ENCODE measurements at places on chromosomes 2 and 18.
A peak's percentile ranks its signal among the peaks of the same experiment; 100 is the strongest.

DNA sequence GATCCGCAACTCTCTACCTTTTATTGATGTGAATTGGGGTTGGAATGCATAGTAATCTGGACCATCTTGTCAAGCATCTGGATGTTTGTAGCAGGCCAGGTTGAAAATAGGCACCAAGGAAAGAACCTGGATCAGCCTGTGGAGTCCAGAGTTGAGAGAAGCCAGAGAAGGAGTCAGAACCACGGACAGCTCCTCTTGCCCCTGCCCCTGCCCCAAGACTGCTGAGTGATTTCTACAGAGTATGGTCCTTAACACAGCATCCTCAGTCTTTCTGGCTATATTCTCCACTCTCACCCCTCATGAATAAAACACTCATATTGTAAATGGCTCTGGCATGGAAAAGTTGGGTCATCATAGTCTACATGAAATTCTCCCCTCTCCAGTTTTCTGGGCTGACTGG is 154.6 kb downstream of the LOXHD1 start:
- no peak for DNase-seq

DNA sequence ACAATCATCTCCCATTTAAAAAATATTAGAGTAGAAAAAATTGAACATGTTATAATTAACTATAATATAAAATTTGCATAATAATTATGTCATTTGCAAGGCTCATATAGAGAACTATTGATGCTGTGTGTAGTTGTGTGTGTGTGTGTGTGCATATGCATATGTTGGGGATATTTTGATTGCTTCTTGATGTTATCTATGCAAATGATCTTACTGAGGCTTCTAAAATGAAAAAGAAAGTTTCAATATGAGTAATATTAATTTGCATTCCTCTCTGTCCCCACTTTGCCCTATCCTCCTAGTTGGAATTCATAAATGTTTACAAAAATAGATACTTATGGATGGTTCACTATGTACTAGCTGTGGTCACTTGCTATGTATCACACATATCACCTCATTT is 523.3 kb downstream of the TRIB2 start:
- no peak for DNase-seq

GRCh38 chr2:43044093-43044681 is 182.2 kb downstream of the ZFP36L2 start:
- DNase-seq, result no peak

- no peak for DNase-seq
Measured at GRCh38 chr18:68060871-68061270, 544.4 kb upstream of the DSEL start.

- DNase-seq, result no peak
Measured at GRCh38 chr2:150204451-150204850, 283.0 kb downstream of the RND3 start.

DNA sequence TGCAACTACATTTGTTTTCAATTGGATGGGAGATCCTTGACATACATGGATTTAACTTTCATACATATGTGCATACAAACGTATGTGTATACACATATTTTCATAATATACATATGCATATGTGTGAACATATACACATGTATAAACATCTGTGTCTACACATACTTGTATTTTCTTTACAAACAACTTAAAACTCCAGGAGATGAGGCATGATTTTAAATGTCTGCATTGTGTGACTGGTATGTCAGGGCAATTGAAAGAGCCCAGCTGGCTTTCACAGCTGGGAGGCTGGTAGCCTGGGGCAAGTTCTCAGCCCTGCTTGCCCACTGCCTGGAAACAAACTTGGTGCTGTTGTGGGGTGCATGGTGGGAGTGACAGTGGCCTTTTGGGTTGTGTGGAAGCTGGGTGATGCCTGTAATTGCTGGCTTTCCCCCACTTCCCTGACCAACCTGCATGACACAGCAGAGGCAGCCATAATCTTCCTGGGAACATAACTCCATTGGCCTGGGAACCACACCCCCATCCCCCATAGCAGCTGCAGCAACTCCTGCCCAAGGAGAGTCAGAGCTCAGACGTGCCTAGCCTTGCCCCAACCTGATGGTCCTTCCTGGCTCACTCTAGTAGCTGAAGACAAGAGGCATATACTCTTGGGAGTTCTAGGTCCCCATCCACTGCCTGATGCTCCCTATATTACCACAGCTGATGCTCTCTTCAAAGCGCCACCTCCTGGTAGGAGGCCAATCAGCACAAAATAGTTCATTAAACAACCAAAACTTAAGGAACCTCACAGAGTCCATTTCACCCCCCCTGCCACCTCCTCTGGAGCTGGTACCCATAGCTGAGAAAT is 158.3 kb downstream of the CERS6 start:
- DNase-seq, result no peak

DNA sequence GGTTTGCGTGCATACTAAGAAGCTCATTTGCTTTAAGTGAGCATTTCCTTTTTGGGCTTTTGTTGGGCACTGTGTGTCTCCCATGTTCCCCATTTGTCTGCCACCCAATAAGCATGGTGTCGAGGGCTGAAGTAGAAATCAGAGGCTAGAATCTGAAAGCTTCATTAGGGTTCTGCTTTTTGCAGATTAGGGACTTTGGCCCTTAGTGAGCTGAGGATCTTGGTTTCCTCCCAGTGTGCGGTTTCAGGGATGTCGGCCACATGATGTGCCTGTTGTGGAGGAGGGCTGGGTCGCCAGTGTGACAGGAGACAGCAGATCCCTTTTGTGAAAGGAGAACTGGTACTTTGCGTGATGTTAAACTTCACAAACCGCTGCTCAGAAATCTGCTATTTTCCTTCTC is 41.1 kb downstream of the PLEKHB2 start:
- no peak for DNase-seq

DNA sequence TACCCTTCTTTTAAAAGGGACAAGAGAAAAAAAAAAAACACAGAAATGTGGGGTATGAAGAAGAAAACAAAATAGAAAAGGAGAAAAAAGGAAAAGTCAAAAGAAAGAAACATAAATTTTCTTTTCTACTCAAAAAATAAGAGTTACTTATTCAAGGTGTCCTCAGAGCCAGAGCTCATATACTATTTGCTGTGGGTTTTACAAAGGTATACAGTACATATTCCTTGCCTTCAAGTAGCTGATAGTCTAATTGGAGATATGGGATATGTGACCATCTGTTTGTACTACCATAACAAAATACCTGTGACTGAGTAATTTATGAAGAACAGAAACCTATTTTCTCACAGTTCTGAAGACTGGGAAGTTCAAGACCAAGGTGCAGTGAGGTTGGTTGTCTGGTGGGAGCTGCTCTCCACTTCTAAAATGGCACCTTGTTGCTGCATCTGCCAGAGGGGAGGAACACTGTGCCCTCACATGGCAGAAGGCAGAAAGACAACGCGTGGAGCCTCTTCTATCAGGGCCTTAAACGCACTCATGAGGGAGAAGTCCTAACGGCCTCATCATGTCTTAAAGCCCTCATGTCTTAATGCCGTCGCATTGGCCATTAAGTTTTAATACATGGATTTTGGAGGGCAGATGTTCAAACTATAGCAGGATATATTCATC is 33.9 kb downstream of the NBAS start:
- DNase-seq, result no peak

GRCh38 chr2:171451074-171451473 is 17.0 kb downstream of the DCAF17 start:
- no peak for DNase-seq

GRCh38 chr2:128573531-128573930 is 254.9 kb upstream of the HS6ST1 start:
- DNase-seq, result no peak

DNA sequence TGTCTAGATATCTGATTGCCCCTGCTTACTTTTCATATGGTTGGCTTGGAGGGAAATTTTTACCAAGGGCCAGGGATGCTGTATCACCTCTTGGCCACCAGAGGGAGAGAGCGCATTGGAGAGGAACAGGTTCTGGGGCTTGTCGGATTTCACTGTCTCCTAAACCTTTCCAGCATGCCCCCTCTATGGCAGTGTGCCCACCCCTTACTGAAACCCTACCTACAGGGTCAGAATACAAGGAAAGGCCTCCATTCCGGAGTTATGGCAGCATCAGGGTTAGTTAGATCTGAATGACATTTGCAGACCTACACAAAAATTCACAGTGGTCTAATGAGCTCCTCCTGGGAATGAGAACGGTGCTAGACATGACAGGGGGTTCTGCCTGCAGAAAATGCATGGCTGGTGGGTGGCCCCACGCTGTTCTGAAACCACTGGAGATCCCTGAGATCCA is 5.8 kb downstream of the SLC14A2 start:
- DNase-seq, result peak; percentile 58

DNA sequence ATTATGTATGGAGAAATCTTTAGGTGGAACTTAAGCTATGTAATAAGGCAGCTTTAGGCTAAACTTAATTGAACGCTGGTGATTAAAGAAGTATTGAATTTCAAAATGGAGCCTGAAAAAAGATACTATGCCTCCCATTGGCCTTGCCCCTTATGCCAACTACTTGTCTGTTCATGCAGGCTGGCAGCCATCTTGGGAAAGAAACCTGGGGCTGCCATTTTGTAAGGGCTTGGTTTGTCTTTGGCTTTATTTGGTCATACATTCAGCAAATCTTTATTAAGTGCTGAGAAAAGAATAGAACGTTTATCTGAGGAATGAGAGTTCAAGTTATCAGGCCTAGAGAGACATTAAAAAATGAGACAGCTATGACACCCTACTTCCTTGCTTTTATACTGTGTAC is 231.3 kb downstream of the KCNE4 start:
- DNase-seq, result no peak

GRCh38 chr2:40859617-40860016 is 407.7 kb upstream of the SLC8A1 start:
- DNase-seq, result no peak

GRCh38 chr2:36069074-36069473 is 286.5 kb upstream of the CRIM1 start:
- DNase-seq, result no peak

- DNase-seq, result no peak
Measured at GRCh38 chr2:19649785-19650380, 251.9 kb downstream of the TTC32 start.

DNA sequence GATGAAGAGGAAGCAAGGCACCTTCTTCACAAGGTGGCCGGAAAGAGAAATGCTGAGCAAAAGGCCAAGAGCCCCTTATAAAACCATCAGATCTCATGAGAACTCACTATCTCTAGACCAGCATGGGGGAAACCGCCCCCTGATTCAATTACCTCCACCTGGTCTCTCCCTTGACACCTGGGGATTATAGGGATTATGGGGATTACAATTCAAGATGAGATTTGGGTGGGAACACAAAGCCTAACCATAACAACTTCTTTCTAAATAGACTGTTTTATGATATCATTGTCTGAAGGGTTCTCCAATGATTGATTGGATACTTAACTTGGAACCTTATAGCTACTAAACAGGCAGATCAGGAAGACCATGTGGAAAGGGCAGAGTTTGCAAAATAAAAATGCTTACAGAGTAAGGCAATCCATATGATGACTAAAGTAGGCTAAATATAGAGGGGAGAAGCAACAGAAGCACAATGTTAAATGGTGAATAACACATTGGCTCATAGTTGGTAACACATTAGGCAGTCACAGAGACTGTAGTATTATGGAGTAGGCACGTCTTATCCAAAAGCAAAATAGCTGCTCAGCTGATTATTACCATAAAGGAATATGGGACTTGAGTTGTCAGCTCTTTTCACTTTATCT is 179.0 kb downstream of the BARD1 start:
- DNase-seq, result no peak

DNA sequence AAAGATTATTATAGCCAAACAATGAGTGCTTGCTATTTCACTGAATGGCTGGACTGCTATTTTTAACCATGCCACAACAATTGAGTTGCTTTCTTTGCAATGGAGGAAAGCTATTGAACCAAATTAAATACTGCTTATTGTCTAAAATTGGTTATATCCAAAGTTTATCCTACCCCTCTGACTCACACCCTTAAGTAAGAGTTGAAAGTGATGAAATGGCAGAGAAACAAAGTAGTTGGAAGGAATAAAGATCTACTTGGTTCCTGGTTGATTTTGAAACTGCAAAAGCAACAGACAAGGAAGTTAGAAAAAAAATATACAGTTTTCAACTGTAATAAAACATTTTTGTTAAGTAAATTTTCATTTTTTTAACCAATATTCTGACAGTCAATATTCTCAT is 47.5 kb downstream of the EML4 start:
- DNase-seq, result no peak

- no peak for DNase-seq
Measured at GRCh38 chr2:107621186-107622165, 205.2 kb upstream of the RGPD4 start.

- no peak for DNase-seq
Measured at GRCh38 chr2:202965810-202966460, 48.7 kb upstream of the NBEAL1 start.

- DNase-seq, result peak; percentile 36
Measured at GRCh38 chr2:33529771-33530481, 53.5 kb downstream of the RASGRP3 start.

DNA sequence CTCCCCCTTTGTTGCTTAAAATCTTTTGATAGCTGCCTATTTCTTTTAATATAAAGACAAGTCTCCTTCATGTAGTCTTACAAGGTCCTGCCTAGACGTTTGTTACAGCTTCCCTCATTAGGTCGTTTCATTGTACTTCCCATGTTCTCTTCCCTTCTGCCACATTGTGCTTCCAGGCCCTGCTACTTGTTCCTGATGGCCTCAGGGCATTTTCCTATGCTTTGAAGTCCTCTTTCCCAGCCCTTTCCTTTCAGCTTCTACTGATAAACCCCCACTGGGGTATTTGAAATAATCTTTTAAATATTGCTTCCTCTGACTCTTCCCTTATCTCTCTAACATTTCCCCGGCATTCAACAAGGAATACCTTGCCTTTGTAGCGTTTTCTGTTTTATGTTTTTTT is 67.4 kb downstream of the UBE2E3 start:
- DNase-seq, result no peak

DNA sequence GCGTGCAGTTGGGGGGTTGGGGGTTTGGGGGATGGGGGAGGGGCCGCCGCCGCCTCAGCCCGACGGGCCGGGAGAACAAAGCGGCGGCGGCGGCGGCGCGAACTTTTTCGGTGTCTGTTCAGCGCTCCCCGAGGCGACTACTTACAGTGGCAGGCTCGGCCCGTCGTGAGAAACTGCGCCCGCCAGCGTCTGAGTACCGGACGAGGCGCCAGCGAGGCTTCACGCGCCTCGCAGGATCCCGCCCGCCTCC is 172 bp downstream of the PRKD3 start:
- DNase-seq, result no peak

DNA sequence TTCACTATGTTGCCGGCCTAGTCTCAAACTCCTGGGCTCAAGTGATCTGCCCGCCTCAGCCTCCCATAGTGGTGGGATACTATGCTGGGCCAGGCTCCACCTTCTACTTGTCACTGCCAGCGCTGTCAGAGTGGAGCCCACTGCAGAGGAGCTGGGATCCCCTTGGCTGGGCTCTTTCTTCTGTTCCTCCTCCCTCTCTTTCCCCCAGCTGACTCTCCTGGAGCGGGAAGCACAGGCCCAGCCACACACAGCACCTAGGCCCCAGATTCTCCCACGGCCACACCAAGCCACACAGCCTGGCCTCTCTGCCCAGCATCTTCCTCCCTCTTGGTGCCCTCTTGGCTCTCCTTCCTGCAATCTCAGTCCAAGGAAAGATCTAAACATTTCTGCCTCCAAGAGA is 3.7 kb upstream of the GAREM2 start:
- DNase-seq, result no peak

GRCh38 chr2:223439786-223440185 is 162.4 kb downstream of the SCG2 start:
- no peak for DNase-seq

Measured in B cell (primary cell).